ENCODE measurements at places on chromosomes 12 and 14.

GRCh38 chr12:71725011-71725410, 29.7 kb upstream of the RAB21 start:
- DNase-seq: peak; percentile 24

DNA sequence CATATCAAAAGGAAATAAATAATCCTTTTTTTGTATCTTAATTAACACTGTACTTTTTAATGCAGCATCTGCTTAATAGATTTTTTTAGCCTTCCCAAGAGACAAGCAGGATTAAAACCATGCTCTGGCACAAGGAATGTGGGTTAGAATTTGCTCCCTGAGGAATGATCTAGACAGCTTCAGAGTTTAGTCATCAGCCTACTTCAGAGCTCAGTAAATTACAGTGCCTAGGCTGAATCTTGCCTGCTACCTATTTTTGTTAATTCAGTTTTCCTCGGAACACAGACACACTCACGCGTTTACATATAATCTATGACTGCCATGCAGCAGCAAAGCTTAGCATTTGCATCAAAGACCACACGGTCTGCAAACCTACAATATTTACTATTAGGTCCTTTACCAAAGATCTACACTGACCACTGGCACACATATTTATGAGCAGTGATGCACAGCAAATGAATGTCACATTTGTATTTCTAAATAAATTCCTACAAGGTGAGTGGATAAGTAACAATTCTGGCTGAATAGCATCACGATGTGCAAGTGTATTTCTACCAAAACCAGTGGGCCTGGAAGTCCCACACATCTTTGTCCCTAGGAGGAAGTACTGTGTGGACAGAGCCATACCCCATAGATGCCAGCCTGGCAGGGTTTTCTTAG, 309.8 kb upstream of the TMEM132C start:
- peak; percentile 83 for DNase-seq

DNA sequence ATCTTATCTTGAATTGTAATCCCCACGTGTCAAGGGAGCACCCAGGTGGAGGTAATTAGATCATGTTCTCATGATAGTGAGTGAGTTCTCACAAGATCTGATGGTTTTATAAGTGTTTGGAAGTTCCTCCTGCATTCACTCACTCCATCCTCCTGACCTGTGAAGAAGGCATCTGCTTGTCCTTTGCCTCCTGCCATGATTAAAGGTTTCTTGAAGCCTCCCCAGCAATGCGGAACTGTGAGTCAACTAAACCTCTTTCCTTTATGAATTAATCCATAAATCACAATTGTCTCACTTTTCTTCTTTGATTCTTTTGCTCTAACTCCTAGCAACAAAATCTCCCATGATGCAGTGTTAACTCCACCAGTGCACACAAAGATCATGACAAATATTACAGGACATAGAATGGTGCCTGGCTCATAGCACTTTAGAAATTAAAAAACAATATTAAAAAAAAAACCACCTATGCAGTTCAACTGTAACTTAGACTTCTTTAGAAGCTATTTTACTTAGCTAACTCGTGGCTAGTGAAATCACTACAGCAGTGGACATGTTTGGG, 37.6 kb upstream of the MGAT4C start:
- DNase-seq: no peak

DNA sequence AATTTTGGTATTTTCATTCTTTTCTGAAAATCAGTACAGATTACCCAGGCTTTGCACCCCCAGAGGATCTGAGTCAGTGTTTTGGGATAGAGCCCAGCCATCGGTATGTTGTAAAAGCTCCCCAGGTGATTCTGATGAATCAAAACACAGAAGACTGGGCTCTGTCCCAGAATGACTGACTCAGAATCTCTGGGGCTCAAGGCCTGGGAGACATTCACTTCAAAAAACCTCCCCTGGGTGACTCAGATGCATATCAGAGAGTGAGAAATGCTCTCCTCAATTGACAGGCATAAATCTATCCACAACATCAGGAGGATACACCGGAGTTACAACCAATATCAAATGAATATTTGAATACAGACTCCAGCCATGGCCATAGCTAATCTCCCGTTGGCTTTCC, 32.6 kb downstream of the SLC35F4 start:
- peak; percentile 94 for DNase-seq

DNA sequence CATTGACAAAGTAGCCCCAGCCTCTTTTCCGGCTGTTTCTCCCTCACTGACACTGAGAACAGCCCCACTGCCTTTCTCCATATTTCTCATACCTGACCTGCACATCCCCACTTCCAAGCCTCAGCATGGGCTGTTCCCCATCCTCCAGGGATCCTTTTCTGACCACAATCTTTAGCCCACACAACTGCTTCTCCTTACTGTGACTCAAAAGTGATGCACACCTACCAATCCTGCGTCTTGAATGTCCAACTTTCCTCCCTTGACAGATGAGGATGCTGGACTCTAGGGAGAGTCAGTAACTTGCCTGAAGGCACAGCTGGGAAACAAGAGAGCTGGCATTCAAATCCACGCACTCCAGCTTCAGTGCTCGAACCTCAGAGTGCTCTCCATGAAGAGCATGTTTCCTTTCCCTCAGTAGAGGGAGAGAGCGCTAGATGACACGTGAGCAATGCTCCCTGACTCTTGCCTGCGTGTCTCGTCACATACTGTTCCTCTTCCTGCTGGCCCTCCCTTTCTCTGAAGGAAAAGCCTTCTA, 75.6 kb downstream of the NTF3 start:
- no peak for DNase-seq

DNA sequence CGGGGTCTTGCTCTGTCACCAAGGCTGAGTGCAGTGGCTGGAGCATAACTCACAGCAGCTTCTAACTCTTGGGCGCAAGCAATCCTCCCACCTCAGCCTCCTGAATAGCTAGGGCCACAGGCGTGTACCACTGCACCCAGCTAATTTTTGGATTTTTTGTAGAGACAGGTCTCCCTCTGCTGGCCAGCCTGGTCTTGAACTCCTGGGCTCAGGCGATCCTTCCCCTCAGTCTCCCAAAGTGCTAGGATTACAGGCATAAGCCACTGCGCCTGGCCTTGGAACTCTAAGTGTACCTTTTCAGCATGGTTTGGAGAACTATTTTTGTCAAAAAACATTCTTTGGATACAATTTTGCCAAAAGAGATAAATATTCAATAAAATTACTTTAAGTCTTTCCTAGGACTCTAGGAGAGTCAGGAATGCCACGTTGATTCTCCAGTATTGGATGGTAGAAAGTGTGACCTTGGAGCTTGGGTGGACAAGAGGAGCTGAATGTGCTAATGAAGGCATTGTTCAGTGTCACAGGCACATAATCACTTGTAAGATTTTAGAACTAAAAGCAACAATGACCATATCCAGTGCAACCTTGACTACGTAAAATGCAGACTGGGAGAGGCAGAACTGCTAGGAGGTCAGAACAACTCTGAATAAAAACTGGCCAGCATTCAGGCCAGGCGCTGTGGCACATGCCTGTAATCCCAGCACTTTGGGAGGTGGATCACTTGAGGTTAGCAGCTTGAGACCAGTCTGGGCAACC, 2.8 kb downstream of the SRSF9 start:
- peak; percentile 47 for DNase-seq

GRCh38 chr12:93297536-93297935, 80.2 kb upstream of the NUDT4 start:
- DNase-seq: no peak

GRCh38 chr14:65287264-65288131, 125.0 kb upstream of the FUT8 start:
- DNase-seq: no peak

- DNase-seq: no peak
These were observed 224.2 kb downstream of the EGLN3 start for GRCh38 chr14:33726685-33727084.

GRCh38 chr14:100155756-100156616, 3.5 kb downstream of the DEGS2 start:
- DNase-seq: no peak

- DNase-seq: no peak
These were observed 301.3 kb downstream of the AEBP2 start for GRCh38 chr12:19740472-19741131.

- DNase-seq: no peak
These were observed 24.0 kb upstream of the MDM2 start for GRCh38 chr12:68784015-68784414.

- DNase-seq: peak; percentile 85
These were observed 90.2 kb downstream of the FUT8 start for GRCh38 chr14:65502676-65503124.

DNA sequence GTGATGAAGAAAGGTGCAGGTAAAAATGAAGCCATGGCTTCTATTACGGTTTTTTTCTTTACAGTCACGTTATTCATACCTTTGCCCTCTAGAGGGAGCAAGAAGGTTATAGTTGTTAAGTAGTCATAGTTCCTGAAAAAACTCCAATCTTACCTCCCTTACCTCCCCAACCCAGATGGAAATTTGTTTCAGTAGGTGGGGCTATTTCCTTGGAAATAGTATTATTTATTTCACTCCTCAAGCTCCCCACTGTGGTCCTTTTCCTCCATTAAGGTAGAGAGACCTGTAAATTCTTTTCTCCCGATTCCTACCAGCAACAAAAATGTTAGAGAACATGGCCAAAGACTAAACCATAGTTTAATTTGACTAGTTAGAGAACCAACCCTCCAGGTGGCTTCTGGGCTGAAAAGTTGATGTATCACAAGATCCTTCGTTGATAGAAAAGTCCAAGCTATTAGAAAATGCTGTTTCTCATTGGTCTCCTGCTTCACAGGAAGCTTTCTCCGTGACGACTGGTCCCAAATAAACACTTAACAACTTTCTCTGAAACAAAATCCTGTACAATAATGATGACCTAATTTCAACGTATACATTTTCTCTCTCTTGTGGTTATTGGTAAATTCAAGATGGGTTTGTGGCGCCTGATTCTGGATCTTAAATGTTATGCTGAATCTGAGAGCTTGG, 43.5 kb downstream of the TMX1 start:
- DNase-seq: peak; percentile 88

DNA sequence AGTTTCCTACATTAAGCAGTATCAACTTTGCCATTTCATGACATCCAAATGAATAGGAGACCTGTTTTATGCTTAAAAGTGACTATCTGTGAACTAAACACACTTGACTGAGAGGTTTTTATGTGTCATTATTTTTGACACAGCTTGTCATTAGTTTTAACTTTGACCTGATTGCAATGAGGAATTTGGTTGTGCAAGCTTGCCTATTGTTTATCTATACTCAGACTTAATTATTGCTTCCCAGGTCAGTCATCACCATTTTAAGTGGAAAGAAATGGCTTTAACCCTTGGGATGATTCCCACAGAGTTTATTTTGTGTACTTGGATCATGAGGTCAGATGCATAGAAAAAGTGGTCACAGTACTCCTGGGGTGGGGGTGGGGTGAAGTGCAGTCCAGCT, 171.0 kb upstream of the PRICKLE1 start:
- DNase-seq: no peak

DNA sequence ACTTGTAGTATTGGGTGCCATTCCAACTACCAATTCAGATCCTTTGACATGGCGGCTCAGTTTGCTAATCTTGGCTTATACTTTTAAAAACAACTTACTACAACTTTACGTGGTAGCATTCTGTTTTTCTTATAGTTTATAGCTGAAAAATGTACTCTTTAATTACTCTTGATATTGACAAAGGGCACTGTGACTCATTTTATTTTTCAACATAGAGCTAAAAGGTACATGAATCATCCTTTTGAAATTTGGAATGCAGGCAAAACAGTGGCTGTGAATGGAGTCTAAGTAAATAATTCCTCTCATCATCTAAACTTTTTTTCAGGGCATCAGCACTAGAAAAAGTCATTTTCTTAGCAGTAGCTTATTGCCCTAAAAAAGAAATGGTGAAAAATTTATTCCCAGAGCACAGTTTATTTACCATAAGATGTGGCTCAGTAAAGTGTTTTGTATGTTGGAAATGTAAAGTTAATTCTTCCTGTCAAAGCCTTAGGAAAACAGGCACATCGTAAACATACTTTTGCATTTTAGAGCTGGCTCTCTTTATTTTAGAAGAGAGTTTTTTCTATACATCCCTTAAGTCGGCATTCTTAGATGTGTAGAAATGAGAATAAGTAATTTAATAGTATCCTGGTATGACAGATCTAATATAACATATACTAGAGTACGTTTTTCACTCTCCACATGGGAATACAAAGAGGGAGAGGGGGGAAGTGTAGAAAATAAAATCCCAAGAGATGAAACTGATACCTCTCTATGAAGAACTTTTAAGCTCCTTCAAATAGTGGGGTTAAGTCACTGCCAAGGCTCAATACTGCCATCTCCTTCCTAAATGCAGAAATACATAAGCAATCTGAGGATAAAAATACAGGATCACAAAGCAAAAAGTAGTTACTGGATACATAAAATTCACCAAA, 55.2 kb downstream of the SLC25A21 start:
- peak; percentile 58 for DNase-seq

DNA sequence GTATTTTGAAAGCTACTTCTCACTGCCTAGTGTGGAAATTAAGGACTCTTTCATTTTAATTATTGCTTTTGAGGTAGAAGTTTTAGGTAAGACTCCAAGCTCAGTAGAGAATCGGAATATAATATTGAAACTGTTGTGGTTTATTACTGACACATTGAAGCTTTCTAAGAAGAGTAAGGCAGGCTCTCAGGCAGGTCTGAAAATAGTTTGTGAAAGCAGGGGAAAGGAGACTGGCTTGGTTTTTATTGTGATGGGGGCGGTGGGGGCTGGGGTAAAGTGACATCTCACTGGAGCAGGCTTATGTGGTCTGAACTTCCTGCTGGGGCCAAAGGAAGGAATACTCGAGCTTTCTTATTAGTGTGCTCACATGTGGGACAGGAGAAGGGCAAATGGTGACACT, 79.5 kb downstream of the OTOGL start:
- no peak for DNase-seq

DNA sequence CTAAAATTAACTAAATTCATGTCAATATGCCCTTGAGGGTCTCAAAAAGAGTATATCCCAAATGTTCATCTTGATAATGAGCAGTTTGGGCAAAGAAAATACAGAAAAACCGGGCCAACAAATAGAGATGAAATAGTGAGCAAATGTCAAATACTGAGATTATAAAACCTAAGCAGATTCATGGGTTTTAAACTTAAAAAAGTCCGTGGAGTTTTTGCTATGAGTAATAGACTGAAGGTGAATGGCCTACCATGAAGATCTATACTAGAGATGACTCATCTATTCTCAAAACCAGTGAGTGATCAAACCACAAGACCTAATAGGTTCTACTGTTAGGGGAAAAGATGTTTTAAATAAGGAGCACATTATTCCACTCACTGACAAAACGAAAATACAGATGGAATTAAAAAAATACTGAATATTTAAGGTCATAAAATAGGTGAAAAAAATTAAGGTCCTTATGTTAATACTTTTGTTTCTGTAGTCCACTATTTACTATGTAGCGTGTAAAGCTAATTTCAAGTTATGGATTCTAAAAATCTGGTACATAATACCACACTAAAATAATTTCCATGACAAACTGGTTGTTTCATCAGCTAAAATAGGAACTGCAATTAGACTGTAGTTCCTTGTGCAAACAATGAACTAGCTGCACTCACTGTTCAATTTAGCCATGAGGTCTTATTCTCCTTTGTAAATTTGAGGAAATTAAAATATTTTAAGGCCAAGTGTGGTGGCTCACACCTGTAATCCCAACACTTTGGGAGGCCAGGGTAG, 5.0 kb downstream of the HNRNPC start:
- peak; percentile 81 for DNase-seq

- peak; percentile 33 for DNase-seq
These were observed 71.3 kb downstream of the FLRT2 start for GRCh38 chr14:85601246-85601645.
